ENCODE measurements at places on chromosomes 5 and 9. TPM values are rescaled to one million over a fixed set of nuclear protein-coding genes. Genes with fewer than 3 reads are reported as not detected.

SHC3 gene
- total RNA-seq = 0.19 TPM

DNA sequence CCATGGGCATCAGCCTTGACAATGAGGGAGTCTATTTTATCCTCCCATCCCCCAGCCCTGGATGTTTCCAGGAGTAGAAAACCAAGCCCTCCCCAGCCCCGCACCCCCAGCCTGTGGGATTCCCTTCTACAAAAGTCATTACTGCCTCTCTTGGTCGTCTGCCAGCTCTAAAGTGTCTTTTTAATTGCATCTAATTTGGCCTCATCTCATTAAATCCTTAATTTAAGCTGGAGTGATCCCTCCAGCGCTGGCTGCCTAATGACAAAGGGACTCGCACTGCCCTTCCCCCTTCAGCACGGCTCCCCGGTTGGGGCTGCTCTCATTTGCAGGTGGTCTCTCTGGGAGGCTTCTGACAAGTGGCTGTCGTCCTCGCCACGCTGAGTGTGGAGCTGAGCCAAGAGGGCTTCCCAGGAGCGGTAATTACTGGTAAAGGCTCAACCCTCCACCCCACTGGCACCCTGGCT is 107.9 kb upstream of the ALDH1B1 start:
- no peak for DNase-seq

SAPCD2 gene
- total RNA-seq = 0.53 TPM

GRCh38 chr5:154221371-154221896 is 30.9 kb downstream of the GALNT10 start:
- peak; percentile 51 for DNase-seq

NR5A1 gene
- 0.19 TPM for total RNA-seq

DNA sequence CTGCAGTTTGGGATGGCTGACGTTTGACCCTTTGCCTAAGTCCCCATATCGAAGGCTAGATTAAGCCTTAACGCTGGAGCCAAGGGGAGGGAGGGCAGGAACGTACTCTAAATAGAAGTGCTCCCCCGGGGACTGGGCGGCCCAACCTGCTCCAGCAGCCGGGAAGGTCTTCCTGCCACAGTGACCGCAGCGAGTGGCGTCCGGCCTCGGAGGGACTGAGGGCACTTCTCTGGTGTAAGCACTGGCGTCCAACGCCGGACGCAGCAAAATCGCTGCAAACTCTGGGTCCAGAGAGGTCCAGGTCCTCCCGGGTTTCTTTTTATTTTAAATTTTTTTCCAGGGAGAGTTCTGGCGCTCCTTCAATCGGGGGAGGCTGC is 505 bp upstream of the ACER2 start:
- DNase-seq = no peak

- DNase-seq = no peak
Measured at GRCh38 chr5:87120518-87121303, 147.0 kb upstream of the RASA1 start.

FOXD4L6 gene
- total RNA-seq = not detected

DNA sequence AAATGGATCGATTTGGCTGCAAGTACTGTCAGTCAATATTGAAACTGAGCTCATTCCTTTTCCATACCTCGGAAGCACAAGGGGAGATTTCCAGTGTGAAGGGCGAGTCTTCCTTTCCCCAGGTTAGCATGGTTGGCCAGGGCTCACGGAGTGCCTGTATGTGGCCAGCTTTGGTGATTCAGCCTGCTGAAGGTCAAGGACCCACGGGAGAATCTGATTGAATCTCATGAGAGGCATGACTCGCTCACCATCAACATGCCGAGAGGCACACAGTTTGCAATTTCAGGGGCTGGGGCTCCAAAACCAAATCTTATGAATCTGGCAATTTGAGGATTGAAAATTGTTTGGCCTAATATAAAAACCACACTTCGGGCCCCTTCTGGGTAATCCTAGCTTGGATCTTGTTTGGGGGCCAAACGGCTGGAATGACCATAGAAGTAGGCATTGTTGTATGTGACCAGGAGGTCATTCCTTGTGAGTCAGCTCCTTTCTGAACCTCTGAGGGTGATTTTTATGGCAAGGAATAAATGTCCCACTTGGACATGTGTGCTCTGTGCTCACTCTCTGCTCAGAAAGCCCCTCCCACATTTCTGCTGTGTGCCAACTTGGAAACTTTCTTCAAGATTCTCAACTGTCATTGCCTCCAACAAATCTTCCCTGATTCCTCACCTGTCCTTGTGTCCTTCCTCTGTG is 69.8 kb downstream of the DOCK2 start:
- DNase-seq = no peak

TAS2R1 gene
- not detected for total RNA-seq

- DNase-seq = no peak
Measured at GRCh38 chr5:139788294-139788910, 7.2 kb upstream of the PSD2 start.

RNF20 gene
- total RNA-seq = 42.5 TPM

GRCh38 chr9:129655696-129656095 is 9.8 kb upstream of the PRRX2 start:
- no peak for DNase-seq

SPZ1 gene
- total RNA-seq = not detected

DNA sequence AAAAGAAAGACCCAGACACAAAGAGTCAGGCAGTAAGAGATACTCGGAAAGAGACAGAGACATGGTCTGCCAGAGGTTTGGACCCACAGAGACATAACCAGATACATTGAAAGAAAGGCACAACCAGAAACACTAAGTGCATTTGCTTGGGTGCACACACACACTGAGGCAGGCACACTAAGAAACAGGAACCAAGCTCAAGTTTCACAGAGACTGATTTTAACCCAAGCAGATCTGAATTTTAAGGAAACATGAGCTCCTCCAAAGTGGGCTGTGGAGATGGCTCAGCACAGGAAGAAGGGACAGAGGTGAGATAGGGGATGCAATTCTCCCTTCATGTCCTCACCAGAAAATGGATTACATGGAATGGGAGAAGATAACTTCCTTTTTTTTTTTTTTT is 9.5 kb downstream of the AQP3 start:
- DNase-seq = no peak

ZNF366 gene
- total RNA-seq = 0.13 TPM

WNT8A gene
- total RNA-seq = not detected

SLC23A1 gene
- total RNA-seq = 0.15 TPM

DNA sequence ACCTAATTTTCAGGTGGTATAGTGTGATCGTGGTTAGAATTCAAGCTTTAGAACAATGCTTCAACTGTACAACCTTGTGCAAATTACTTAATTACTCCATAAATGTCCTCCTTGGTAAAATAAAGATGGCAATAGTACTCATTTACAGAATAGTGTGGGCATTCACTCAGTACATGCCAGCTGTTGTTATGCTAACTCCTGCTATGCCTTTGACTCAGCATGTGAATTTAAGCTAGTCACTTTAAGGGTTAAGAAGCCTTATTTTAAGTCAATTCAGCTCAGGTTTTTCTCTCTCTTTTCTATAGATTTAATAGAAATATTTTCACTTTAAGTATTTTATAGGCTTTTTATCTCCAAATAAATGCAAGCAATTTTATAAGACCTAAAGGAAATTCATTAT is 335.6 kb upstream of the ITGA1 start:
- no peak for DNase-seq
